Pancreas (tissue), 10 donors: ENCODE measurements at places on chromosomes 13 and 19. TPM values are rescaled to one million over a fixed set of nuclear protein-coding genes. Genes with fewer than 3 reads are reported as not detected.
A peak's percentile ranks its signal among the peaks of the same experiment; 100 is the strongest.

DNA sequence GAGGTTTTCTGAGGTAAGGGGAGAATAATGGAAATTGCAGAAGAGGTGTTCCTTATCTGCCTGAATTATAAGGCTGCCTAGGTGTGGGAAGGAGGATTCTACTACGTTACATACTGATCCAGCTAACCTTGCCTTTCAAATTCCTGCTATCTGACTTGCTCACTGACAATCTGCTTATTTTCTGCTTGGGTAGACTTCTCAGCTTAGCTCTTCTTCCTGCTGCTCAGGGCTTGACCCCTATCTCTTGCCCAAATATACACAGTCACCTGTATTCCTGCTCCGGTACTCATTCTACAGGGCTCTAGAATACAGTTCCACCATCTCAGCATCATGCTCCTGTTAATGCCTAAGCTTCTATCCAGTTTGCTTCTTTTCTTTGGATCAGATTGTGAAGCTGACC, 1607.6 kb downstream of the OLFM4 start:
- H3K4me1 ChIP-seq = no peaks in the 10 kb centered on the region
- H3K36me3 ChIP-seq = no peaks in the 10 kb centered on the region
- H3K4me3 ChIP-seq = no peak overlapping the region
- no peaks in the 10 kb centered on the region for H3K27me3 ChIP-seq

P2RY11 gene
- 6.2 TPM for total RNA-seq

ZNF442 gene
- total RNA-seq = 2.0 TPM

DNA sequence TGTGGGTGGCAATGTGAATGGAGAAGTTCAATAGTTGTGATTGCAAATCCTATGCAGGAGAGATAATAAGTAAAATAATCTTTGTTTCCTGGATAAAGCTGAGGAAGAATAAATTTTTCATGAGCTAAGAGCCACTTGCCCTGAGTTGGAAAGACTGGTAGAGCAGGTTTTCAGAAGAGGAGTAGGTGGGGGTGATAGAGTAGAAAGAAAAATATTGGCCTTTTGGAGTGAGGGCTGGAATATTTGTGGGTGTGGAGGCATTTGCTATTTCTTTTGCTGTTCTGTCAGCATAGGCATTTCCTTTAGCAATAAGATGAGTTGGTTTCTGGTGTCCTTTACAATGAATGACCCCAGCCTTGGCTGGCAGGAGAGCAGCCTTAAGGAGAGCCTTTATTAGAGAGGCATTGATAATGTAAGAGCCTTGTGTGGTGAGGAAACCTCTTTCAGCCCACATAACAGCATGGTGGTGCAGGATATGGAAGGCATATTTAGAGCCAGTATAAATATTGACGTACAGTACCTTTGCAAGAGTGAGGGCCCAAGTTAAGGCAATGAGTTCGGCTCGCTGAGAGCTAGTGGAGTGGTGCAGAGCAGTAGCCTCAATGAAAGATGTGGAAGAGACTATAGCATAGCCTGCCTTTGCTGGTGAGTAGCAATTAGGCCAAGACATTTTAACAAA, 11.6 kb upstream of the ZNF431 start:
- DNase-seq = no peak
- no peaks in the 10 kb centered on the region for H3K27me3 ChIP-seq
- H3K27ac ChIP-seq = peak overlapping the region; percentile 65

DNA sequence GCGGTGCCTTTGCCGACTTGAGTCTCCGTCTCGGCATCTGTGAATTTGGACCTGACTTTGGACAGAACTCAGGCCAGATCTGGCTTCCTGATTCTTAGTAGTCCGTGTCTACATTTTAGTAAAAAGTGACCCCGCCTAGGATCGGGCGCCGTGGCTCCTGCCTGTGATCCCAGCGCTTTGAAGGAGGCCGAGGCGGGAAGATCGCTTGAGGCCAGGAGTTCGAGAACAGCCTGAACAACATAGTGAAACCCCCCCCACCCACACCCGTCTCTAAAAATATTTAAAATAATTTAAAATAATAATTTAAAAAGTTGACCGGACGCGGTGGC, 849 bp upstream of the TCF3 start:
- no peak for DNase-seq
- no peaks in the 10 kb centered on the region for H3K36me3 ChIP-seq
- H3K27ac ChIP-seq = peak overlapping the region; percentile 99
- H3K27me3 ChIP-seq = no peaks in the 10 kb centered on the region

ZBTB32 gene
- not detected for total RNA-seq

DNA sequence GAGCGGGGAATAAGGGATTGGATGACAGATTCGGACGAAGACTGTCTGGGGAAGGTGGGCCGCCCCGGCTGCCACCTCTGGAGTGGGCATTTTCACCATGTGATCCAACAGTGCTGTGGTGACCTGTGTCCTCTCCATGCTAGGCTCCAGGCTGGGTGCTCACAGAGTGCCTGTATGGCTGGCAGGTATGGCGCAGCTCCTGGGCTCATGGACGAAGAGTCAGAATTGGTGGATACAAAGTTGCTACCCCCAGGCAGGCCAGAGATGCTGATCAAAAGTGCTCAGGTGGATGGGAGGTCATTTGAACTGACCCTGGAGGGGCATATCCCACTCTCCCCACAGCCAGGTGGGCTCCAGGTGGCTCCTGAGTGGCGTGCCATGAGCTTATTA, 111.3 kb upstream of the UQCRFS1 start:
- no peak for DNase-seq
- H3K36me3 ChIP-seq = no peaks in the 10 kb centered on the region
- H3K27ac ChIP-seq = no peak overlapping the region
- H3K27me3 ChIP-seq = no peaks in the 10 kb centered on the region
- H3K4me1 ChIP-seq = no peaks in the 10 kb centered on the region
- no peak overlapping the region for H3K4me3 ChIP-seq

DNA sequence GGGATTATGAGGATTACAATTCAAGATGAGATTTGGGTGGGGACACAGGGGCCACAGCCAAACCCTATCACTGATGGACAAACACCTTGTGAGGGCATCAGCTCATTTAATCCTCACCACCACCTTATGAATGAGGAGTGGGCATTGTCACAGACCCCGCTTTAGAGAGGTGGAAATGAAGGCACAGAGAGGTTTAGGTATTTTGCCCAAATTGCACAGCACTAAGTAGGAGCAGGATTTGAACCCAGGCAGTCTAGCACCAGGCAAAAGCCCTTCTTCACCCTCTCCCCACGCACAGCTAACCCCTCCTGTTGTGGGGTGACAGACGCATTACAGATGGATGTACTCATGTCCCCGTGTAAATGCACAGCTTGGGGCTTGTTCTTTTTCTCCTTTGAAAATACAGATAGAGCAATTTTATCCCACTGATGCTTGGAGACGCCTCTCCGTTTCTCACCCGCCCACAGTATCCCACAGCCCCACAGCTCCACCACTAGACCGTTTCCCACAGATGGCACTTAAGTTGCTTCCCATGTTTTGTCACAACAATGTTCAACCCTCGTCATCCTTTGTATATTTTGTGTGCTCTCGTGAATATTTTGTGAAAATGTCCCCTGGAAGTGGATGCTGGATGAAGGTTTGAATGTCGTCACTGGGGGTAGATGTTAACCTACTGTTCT, 48.2 kb downstream of the ANKRD10 start:
- H3K36me3 ChIP-seq = no peaks in the 10 kb centered on the region
- no peak overlapping the region for H3K4me3 ChIP-seq
- no peak for DNase-seq
- H3K27me3 ChIP-seq = no peaks in the 10 kb centered on the region
- H3K27ac ChIP-seq = no peak overlapping the region
- peaks cover 8% of the 10 kb centered on the region for H3K4me1 ChIP-seq

LILRA2 gene
- 1.3 TPM for total RNA-seq

- H3K36me3 ChIP-seq = no peaks in the 10 kb centered on the region
- H3K4me3 ChIP-seq = peak overlapping the region; percentile 26
- peaks cover 5% of the 10 kb centered on the region for H3K4me1 ChIP-seq
- no peaks in the 10 kb centered on the region for H3K27me3 ChIP-seq
- H3K27ac ChIP-seq = no peak overlapping the region
- DNase-seq = peak; percentile 69
Measured at GRCh38 chr19:14473073-14473977, 1.8 kb downstream of the PTGER1 start.

GRCh38 chr19:13610039-13610691, 103.9 kb upstream of the CACNA1A start:
- no peak overlapping the region for H3K27ac ChIP-seq
- peak; percentile 29 for DNase-seq
- H3K27me3 ChIP-seq = no peaks in the 10 kb centered on the region
- H3K36me3 ChIP-seq = no peaks in the 10 kb centered on the region
- no peak overlapping the region for H3K4me3 ChIP-seq

DLL3 gene
- total RNA-seq = not detected

- no peak for DNase-seq
- no peaks in the 10 kb centered on the region for H3K27me3 ChIP-seq
- H3K36me3 ChIP-seq = no peaks in the 10 kb centered on the region
- H3K27ac ChIP-seq = no peak overlapping the region
- no peaks in the 10 kb centered on the region for H3K4me1 ChIP-seq
Measured at GRCh38 chr13:73578251-73578875, 519.6 kb downstream of the KLF5 start.

HIF3A gene
- 5.0 TPM for total RNA-seq

IZUMO2 gene
- total RNA-seq = not detected
